ENCODE measurements at places on chromosomes 12 and 14.

- no peak for DNase-seq
These were observed 43.2 kb upstream of the GRIN2B start for GRCh38 chr12:14024591-14024990.

- DNase-seq = no peak
These were observed 26.1 kb downstream of the DTX1 start for GRCh38 chr12:113082486-113083148.

DNA sequence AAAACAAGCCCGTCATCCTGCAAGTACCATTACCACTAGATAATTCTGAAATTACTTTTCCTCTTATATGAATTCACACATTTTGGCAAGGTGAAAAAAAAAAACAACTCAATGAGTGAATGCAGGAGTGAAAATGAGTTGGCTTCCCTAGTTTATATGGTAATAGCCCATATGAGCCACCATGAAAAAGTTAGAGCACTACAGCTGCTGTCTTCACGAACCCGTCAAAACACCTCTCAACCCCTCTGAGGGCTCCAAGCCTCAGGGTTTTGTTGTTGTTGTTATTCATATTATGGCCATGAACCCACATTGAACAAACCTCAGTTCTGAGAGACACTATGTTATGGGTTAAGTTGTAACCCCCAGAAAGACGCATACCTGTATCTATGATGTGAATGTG lies 289.9 kb upstream of the CAND1 start:
- no peak for DNase-seq

- no peak for DNase-seq
These were observed 180.9 kb downstream of the RPS29 start for GRCh38 chr14:49405291-49405690.

GRCh38 chr12:6724409-6724797 lies 557 bp downstream of the COPS7A start:
- no peak for DNase-seq

DNA sequence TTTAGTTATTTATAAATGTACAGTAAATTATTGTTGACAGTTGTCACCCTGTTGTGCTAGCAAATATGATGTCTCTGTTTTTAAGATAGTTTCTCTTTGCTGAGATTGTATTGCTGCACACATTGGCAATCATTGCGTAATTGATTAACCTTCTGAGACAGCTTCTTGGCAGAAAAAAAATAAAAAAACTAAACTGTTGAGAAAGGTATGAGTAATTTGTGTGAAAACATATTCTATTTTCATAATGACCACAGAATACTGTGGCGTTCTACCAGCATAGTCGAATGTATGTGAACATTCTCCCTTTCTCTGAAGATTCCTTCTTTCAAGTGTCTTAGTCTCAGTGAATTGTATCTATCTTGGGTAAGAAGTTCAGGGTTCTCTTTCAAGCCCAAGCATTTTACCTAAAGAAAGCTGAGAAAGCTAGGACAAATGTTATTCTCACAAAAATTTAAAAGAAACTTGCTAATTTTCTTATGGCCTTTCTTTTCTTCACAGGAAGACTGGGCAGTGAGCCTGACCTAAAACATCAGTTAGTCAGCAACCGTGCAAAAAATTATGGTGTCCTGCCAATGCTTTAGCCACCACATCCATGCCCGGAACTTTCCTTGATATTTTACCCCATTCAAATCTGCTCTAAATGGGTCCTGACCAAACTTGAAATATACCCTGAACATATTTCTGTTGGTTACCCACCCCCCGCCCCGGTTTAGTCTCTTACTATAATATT lies 69.0 kb upstream of the REP15 start:
- no peak for DNase-seq

- no peak for DNase-seq
These were observed 25.6 kb upstream of the PCNX1 start for GRCh38 chr14:70881549-70882177.
